ENCODE measurements at places on chromosomes 13 and 19.
A peak's percentile ranks its signal among the peaks of the same experiment; 100 is the strongest.

DNA sequence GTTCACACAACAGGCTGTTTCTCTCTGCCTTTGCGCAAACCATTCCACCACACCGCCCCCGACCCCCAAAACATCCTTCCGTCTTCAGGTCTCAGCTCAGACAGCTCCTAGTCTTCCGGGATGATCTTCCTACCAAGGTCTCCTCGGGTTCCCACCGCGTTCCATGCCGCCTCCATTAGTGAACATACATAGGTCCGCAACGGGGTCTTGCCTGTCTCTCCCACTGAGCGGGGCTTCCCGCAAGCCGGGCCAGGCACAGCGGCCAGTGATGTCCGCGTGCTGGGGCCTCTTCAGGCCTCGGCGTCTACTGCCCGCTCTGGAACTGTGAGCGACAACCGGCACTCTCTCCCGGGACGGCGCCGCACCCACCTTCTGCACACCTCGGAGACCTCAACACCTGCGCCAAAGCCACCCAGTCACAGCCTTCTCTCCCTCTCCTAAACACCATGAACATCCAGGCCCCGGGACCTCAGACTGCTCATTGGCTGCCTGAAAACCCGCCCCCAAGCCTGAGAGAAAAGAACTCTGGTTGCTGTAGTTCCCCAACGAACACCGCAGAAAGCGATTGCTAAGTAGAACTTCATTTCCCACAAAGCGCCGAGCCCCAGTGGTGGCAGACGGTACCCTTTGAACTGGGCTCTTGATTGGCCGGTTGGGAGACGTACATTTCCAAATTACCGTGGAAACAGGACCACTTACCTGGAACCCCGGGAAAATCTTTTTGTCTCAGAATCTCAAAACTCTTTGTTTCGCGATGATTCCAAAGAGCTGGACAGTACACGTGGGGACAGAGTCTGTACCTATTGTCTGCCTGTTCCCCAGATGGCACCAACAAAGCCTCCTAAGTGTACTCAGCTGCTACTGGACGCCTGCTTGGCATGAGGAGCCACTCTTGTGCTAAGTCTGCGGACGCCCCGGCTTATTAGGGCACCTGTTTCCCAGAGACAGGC is 9.5 kb downstream of the DYRK1B start:
- H3K4me1 ChIP-seq, result peaks cover 20% of the 10 kb centered on the region
- peak overlapping the region; percentile 71 for H3K4me3 ChIP-seq
- DNase-seq, result peak; percentile 88
- H3K27ac ChIP-seq, result peak overlapping the region; percentile 70

DNA sequence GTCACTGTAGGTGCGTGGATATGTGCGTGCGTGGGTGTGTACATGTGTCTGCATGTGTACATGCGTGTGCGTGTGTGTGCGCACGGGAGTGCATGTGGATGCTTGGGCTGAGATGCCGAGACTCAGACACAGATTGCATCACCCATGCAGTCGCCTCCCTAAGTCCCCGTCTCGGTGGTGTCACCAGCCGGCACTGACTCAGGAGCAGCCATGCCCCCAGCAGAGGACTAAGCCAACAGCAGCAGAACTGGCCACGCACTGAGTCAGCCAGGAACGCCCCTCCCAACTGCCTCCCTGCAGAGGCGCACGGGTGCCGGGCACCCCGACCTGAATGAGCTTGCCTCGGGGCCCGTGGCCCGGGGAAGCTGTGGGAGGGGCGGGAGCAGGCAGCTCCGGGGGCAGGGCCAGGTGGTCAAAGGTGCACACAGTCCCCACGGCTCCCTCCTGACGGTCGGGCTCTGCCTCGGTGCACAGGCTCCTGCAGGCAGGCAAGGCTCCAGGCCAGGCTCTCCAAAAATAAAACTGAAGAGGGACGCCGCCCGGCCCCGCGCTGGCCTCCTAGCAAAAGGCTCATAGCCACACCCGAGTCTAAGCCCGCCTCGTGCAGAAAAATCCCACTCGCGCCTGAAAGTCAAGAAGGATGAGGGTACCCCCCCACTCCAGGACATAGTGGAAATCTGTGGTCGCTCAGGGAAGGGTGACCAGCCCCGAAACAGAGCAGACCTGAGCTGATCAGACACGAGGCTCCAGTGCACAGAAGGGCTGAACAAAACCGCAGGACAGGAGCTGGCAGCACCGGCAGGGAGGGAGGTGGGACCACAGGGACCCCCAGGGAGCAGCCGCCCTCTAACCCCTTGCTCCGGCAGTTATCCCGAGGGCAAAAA is 49.2 kb downstream of the GADD45B start:
- H3K27ac ChIP-seq, result no peak overlapping the region
- H3K4me3 ChIP-seq, result no peak overlapping the region
- H3K36me3 ChIP-seq, result no peaks in the 10 kb centered on the region
- H3K27me3 ChIP-seq, result no peaks in the 10 kb centered on the region
- no peak for DNase-seq
- no peaks in the 10 kb centered on the region for H3K4me1 ChIP-seq

DNA sequence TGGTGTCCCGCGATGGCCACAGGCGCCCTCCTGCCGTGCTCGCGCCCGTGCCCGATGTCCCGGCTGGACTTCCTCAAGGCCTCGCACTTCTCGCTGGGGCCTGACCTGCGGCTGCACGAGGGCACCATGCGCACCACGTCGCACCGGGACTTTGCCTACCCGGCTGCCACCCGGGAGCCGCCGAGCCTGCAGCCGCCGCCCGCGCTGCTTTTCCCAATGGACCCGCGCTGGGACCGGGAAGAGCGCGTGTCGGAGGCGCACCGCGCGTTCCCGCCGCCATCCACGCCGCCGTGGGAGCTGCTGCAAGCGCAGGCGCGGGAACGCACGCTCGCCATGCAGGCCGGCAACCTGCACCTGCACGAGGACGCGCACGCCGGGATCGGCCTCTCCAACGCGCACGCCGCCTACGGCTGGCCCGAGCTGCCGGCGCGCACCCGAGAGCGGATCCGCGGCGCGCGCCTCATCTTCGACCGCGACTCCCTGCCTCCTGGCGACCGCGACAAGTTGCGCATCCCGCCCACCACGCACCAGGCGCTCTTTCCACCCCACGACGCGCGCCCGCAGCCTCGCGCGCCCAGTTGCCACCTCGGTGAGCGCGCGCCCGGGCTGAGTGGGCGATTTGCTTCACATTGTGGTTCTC is 12.1 kb upstream of the PEX11G start:
- H3K4me3 ChIP-seq, result no peak overlapping the region
- H3K36me3 ChIP-seq, result no peaks in the 10 kb centered on the region
- H3K27ac ChIP-seq, result no peak overlapping the region

DNA sequence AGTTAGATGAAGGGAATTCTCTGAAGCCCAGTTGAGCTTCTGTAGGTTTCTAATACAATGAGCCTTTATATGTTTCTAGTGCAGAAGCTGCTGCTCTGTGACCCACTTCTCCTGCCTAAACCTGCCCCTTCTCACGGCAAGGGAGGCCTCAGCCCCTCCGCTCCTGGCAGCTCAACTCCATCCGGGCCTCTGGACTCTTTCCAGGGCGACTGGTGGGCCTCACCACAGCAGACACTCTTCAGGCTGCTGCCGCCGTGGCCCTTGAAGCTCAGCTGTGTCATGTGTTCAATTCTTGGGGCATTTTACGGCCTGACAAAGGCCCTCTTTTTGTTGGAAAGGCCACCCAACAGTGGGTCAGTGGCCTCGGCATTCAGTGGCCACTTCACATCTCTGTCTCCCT is 10.0 kb upstream of the C19orf33 start:
- no peak overlapping the region for H3K27ac ChIP-seq
- no peaks in the 10 kb centered on the region for H3K27me3 ChIP-seq
- no peak for DNase-seq
- no peak overlapping the region for H3K4me3 ChIP-seq

- H3K4me3 ChIP-seq, result no peak overlapping the region
- no peaks in the 10 kb centered on the region for H3K4me1 ChIP-seq
- DNase-seq, result no peak
- no peak overlapping the region for H3K27ac ChIP-seq
Measured at GRCh38 chr13:113559061-113559460, 25.5 kb upstream of the TFDP1 start.

All from CD4-positive, CD25-positive, alpha-beta regulatory T cell (primary cell).